ENCODE measurements at places on chromosomes 3 and 15.

GRCh38 chr3:195403841-195404408 is 38.9 kb downstream of the ACAP2 start:
- no peak for DNase-seq
- no peak overlapping the region for H3K4me3 ChIP-seq
- H3K36me3 ChIP-seq, result no peaks in the 10 kb centered on the region
- H3K4me1 ChIP-seq, result peaks cover 7% of the 10 kb centered on the region

- DNase-seq, result no peak
- no peaks in the 10 kb centered on the region for H3K4me1 ChIP-seq
- no peaks in the 10 kb centered on the region for H3K36me3 ChIP-seq
These were observed 4.6 kb downstream of the IGDCC3 start for GRCh38 chr15:65373163-65373651.

GRCh38 chr3:15211937-15212336 is 5.9 kb downstream of the CAPN7 start:
- H3K27me3 ChIP-seq, result no peaks in the 10 kb centered on the region
- H3K36me3 ChIP-seq, result peaks cover 40% of the 10 kb centered on the region
- H3K4me3 ChIP-seq, result no peak overlapping the region
- DNase-seq, result no peak
- peaks cover 12% of the 10 kb centered on the region for H3K4me1 ChIP-seq

GRCh38 chr15:50145451-50145872 is 26.4 kb upstream of the ATP8B4 start:
- H3K4me3 ChIP-seq, result no peak overlapping the region
- H3K27ac ChIP-seq, result no peak overlapping the region
- no peaks in the 10 kb centered on the region for H3K4me1 ChIP-seq
- H3K27me3 ChIP-seq, result no peaks in the 10 kb centered on the region
- no peak for DNase-seq
- H3K36me3 ChIP-seq, result no peaks in the 10 kb centered on the region

- H3K27me3 ChIP-seq, result no peaks in the 10 kb centered on the region
- no peak for DNase-seq
- H3K4me1 ChIP-seq, result peaks cover 2% of the 10 kb centered on the region
These were observed 27.3 kb upstream of the PRTG start for GRCh38 chr15:55770261-55770660.

DNA sequence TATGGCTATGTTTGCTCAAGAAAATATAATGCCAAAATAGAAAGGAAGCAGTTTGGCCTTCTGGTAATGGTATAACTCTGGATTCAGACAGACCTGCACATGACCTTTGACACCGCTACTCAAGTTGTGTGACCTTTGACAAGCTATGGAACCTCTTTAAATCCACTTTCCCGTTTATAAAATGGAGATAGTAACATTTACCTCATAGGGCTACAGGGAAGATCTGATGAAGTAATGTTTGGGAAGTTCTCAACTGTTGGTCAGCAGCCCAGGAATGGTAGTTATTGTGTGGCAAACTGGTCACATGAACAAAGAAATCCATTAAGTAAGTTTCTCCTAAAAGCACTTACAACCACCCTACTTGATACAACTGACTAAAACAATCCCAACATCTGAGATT is 95.1 kb upstream of the PHLDB2 start:
- no peak overlapping the region for H3K4me3 ChIP-seq
- H3K27ac ChIP-seq, result no peak overlapping the region
- H3K27me3 ChIP-seq, result no peaks in the 10 kb centered on the region
- no peaks in the 10 kb centered on the region for H3K4me1 ChIP-seq
- no peaks in the 10 kb centered on the region for H3K36me3 ChIP-seq

DNA sequence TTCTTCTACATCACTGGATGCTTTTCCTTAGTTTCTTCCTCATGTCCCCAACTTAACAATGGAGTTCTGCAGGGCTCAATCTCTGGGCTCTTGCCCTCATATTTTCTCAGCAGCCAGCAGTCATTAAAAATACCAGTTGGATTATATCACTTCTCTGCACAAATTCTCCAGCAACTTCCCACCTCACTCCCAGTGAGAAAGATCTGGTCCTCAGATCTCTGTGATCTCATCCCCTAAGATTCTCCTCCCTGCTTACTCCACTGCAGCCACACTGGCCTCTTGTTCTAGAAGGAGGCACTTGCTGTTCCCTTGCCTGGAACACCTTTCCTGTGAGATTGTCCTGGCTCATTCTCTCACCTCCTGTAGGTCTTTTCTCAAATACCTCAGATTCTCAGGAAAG is 6.1 kb downstream of the ERICH6 start:
- no peak overlapping the region for H3K27ac ChIP-seq
- H3K36me3 ChIP-seq, result no peaks in the 10 kb centered on the region
- no peak overlapping the region for H3K4me3 ChIP-seq
- no peaks in the 10 kb centered on the region for H3K27me3 ChIP-seq
- DNase-seq, result no peak

- H3K4me1 ChIP-seq, result no peaks in the 10 kb centered on the region
- no peaks in the 10 kb centered on the region for H3K36me3 ChIP-seq
- no peak overlapping the region for H3K4me3 ChIP-seq
- DNase-seq, result no peak
These were observed 91.0 kb upstream of the PLAAT1 start for GRCh38 chr3:193149998-193150397.

- H3K36me3 ChIP-seq, result no peaks in the 10 kb centered on the region
- H3K27ac ChIP-seq, result no peak overlapping the region
- H3K4me3 ChIP-seq, result no peak overlapping the region
- DNase-seq, result no peak
These were observed 43.2 kb upstream of the SPPL2A start for GRCh38 chr15:50808728-50809127.
